T-helper 9 cell (primary cell): ENCODE measurements at places on chromosomes 4 and X.

DNA sequence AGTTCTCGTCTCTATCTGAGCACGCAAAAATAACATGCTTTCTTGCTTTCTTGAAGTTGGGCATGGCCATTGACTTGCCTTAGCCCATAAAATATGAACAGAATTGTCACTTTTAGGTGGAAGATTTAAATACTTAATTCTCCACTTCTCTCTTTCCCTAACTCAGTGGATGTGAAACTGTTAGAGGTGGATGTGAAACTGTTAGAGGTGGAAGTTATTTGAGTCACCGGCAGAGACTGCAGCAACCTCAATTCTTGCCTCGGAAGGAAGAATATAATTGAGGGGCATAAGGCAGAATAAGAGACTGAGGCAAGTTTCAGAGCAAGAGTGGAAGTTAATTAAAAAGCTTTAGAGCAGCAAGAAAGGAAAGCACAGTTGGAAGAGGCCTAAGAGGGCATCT, 2.8 kb upstream of the PARM1 start:
- DNase-seq: no peak

DNA sequence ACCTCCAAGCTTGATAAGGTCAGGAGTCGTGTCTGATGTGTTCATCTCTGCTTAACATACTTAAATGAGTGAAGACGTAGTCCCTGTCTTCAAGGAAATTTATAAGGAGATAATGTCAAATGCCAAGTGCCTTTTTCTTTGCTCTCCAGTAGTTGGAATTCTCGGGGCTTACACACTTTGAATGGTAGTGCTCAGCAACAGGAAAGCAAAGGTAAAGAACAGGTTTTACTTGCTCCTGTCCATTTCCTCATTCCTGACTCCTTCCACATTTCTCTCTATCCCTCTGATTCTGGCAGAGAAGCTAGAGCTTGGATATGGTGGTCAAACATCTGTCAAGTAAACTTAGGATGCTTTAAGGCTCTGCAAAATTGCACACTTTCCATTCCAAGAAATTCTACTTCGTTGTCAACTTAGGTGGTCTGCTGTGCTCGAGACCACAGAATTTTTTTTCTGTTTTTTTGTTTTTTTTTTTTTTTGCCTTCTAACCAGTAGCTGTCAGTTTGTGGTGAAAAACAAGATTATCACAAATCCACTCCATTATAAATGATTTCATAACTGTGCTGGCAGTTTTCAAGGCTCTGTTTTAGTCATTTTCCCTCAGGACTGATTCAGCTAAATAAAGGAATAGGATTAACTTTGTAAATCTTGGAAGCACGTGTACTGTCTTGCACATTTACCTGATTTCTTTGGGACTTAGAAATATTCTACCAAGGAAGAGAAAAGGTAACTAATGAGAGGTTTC, 180.8 kb upstream of the ANXA3 start:
- no peak for DNase-seq

DNA sequence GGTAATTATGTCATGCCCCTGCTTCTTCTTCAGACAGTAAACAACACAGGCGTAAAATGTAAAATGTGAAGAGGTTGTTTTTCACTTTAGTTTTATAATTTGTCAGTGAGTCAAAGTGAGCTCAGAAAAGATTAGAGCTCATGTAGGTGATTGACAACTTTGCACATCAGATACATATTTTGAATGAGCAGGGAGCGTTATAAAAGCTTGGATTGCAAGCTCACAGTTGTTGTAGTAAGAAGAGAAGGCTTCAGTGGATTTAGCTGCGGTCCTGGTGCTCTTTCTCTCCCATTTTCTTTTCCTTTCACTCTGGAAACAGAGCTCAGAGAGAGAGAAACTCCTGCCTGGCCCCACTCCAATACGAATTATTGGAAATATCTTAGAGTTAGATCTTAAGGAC, 26.4 kb downstream of the MTMR1 start:
- no peak for DNase-seq

DNA sequence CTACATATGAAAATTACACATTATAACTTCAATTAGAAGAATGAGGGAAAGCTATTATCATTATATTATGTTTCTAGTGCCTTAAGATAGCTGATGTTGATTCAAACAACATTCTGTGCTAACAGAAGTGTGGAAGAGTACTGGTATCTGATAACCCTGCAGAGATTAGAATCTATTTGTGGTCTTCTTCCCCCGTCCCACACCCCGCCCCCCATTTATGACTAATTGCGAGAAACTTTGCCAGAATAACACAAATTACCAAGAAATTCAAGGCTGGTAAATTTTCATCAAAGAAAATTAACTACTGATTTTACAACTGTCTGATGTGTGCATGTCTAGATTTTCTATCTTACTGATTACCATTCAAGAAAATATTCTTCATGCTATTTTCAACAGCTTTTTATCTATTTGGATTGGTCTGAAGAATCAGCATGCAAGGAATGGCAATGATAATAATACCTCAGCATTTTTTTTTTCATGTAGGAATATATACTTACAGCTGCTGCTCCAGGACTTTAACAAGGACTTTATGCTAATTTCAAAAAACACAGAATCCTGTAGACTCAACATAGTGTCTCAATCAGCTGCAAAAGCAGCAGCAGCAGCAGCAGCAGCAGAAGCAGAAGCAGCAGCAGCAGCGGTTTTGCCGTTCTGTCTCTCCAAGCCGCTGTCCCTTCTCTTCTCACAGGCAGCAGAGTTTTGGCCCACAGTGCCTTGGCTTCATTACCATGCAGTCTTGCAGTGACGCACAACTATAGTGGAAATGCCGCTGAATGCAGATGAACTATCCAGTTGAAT, 126.7 kb downstream of the FRYL start:
- DNase-seq: no peak

- no peak for DNase-seq
These were observed 6.8 kb downstream of the BGN start for GRCh38 chrX:153501530-153501929.

GRCh38 chrX:139581068-139581467, 50.5 kb downstream of the F9 start:
- DNase-seq: no peak

DNA sequence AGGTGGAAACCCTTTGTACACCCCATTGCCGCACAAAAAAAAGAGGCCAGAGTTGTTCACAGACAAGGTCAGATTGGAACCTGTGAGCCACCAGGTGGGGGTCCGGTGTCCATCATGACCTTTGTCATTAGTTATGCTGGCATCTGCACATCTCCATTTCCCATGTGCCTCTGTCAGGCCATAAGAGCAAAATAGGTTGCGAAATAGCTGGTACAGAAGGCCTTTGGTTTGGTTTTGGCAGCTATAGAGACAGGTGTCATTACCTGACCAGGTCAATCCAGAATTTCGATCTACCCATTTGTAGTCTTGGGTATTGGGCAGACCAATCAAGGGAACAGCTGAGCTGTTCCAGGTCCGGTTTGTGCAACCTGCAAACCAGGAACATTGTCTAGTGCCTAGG, 6.6 kb downstream of the ERVMER34-1 start:
- no peak for DNase-seq

- no peak for DNase-seq
These were observed 118.9 kb downstream of the TMA16 start for GRCh38 chr4:163613383-163613782.

DNA sequence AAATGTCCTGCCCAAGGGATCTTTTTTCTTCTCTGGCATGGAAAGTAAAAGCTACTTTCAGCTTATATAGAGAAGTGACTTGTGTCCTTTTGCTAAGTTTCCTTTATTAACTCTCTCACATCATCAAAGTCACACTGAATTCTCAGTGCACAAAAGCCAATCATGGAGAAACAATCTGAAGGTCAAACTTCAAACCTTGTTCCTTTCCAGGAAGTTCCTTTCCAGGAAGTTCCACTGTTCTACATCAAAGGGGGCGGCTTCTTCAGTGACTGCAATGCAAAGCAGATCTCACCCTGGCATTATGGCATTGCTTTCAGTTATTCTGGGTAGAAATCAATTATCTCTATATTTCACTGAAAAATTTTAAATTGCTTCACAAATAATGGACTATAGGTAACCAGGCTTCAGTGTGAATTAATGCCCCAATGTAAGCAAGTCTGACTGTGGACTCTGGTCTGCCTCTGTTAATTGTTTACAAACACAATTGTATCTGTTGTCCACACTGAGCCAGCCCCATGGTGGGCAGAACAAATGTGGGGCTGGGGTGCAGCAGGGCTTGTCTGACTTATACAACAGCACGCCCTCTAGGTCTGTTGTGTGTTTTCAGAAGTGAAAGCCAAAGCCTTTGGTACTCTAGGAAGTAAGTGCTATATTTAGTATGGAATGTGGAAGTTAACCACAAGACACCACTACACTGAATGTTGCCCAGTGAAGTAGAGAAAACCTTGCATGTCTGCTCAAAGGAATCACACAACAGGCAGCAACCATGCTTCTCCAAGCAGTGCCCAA, 98.8 kb downstream of the CDS1 start:
- no peak for DNase-seq

DNA sequence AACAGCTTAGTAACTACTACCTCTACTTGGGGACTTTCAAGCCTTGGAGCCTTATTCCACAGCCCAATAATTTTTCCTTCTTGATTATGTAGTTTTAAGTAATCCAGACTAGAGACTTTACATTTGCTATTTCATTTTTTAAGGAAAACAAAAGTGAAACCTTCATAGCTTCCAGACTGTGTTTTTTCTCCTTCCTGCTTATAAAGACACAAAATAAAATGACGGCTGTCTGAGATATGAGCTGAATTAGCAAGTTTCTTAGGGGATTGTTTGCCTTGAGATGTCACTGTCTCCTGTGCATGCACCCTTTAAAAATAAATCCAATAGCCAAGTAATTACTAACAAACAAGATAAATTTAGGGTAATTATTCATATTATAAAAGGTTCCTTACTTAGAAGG, 78.8 kb upstream of the PACRGL start:
- DNase-seq: no peak

- no peak for DNase-seq
These were observed 80.8 kb downstream of the ANKRD50 start for GRCh38 chr4:124631760-124632159.

GRCh38 chr4:7107166-7107905, 39.5 kb upstream of the GRPEL1 start:
- no peak for DNase-seq

- DNase-seq: no peak
These were observed 121.7 kb upstream of the KCNIP4 start for GRCh38 chr4:22070256-22070655.

GRCh38 chrX:155333544-155334100, 792 bp downstream of the CLIC2 start:
- no peak for DNase-seq

DNA sequence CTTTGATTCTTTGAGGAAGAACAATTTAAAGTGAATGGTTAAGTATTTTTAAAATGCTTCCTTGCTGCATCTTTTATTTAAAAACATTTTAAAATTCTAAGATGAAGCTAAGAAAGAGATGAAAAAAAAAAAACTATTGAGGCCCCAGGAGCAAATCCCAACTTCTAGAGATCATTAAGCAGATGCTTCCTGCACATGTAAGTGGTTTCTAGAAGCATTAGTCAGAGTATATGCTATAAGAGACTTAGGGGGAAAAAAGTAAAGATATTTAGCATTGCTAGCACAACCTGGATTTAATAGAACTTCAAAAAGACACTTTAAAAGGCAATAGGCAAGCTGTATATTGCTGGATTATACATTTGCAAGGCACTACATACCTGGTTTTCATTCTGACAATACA, 64.7 kb downstream of the ZNF827 start:
- no peak for DNase-seq

GRCh38 chrX:40012039-40012867, 85.5 kb downstream of the BCOR start:
- DNase-seq: no peak

DNA sequence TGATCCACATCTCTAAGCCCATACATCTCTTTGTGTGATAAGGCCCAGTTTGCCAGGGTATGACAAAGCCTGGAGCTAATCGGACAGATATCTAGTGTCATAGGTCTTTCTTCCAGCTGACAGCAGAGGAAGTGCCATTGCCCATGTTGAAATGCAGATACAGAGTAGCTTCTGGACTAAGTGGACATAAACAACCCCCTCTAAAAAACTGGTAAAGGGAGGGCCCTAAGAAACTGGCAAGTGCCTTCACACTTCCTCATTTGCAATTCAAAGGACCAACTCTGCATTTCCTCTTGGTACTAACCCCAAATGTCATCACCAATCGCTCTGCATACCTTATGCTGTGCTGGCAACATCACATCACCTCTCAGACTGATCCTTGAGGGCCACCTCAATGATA, 20.8 kb downstream of the ARHGEF6 start:
- no peak for DNase-seq

DNA sequence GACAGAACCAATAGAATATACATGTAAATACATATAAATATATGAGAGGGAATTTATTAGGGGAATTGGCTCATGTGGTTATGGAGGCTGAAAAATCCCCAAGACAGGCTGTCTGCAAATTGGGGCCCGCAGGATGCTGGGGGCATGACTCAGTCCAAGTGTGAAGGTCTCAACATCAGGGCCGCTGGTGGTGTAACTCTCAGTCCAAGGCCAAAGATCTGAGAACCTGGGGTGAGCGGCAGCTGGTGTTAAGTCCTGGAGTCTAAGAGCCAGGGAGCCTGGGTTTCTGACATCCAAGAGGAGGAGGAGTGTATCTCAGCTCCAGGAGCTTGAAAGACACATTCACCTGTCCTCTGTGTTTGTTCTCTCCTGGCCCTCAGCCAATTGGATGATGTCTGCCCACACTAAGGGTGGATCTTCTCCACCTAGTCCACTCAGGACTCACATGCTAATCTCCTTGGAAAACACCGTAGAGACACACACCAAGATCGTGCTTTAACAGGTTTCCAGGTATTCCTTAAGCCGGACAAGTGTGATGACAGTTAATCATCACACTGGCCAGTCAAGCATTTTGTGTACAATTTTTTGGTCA, 28.9 kb downstream of the TIGD2 start:
- no peak for DNase-seq

- no peak for DNase-seq
These were observed 54.6 kb upstream of the CLDN34 start for GRCh38 chrX:9912351-9913145.

DNA sequence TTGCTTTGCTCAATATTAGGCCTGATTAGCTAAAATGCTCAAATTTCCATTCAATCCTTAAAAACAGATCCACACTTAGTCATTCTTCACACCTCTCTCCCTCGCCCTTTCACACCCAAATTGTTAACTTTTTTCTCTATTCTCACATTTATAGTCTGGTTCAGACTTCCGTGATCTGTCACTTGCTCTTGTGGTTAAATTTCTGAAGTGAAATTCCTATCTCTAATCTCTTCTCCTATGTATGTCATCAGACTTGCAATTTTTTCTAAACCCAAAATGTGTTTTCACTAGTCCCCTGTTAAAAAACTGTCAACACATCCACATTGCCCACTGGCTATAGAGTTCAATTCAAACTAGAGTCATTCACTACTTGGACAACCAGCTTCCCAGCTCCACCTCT, 63.2 kb downstream of the SNCA start:
- DNase-seq: no peak

DNA sequence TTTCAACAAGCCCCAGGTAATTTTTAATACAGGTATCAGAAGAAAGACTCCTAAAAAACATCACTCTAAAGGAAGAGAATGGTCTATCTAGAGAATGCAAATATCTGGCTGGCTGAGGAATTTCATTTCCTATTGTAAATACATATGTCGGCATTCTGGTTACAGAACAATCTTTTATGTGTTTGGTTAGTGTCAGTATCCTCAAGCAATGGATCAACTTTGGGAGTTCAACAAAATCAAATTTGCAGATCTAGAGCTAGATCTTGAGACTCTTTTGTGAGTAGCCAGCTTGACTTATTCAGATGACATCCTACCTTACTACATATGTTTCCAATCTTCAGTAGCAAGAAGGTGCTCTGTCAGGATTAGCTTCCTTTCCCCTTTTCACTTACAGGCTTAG, 145.1 kb downstream of the BTC start:
- no peak for DNase-seq

- DNase-seq: no peak
These were observed 83.1 kb downstream of the DMD start for GRCh38 chrX:33128048-33128805.
